CD4-positive, alpha-beta T cell (primary cell): ENCODE measurements at places on chromosomes 5 and 9.
A peak's percentile ranks its signal among the peaks of the same experiment; 100 is the strongest.

DNA sequence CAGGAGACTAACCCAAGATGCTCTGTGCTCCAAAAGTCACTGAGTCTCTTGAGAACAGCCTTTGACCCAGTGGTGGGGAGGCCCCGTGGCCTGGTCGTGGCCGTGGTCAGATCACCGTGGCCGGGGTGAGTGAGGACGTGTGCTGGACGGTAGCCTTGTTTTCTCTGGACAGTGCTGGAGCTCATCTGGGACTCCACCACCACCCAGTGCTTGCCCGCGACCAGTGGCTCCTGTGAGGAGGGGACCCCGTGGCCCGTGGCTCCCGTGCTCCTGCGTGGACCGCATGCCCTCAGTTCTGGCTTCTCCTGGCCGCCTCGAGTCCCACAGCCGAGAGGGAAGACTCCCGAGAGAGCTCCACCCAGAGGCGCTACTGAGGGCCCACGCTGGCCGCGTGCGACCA lies 15.9 kb upstream of the NOTCH1 start:
- no peak for DNase-seq

DNA sequence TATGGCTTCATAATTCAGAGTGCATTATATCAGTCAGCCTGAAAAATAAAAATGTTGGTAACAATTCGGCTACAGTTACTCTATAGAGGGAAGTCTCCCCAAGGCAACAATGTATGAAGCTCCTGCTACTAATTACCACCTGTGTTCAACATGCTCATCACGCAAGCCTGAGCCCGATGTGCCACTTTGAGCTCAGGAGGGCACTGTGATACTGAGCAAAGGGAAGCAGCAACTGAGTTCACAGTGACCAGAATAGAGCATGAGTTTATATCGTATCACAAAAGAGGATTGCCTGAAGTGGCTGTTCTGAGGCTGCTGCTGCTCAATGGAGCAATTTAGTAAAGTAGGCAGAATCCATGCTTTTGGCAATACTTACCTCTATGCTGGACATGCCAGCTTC lies 202.0 kb upstream of the HAPLN1 start:
- DNase-seq, result no peak

DNA sequence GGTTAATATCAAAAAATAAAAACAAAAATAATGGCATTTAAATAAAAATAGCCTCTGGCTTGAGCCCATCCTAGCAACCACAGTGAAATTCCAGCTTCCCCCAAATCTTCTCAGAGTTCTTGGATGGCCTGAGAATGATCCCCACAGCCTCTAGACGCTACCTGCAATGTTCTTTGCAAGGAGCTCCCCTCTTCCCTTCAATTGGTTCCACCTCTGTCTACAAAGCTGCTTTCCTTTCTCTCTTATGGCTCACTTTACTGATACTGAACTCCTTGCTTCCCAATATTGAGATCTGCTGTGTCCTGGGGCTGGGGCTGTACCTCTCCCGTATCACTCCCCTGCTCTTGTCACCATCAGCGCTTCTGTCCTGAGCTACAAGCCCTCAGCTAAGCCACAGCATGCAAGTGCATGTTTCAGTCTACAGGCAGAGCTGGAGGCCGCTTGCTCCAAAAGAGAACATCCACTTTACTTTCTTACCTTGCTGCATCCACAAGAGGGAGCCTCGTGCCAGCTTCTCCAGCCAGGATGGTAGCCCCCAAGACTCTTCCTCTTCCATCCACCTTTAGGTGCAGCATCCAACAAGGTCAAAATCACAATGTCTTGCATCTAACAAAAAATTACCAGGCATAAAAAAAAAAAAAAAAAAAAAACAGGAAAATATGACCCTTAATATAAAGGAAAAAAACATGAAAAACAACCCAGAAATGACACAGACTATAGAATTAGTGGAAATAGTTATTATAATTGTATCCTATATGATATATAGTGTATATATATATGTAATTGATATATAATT lies 57.4 kb upstream of the PRSS3 start:
- no peak for DNase-seq

DNA sequence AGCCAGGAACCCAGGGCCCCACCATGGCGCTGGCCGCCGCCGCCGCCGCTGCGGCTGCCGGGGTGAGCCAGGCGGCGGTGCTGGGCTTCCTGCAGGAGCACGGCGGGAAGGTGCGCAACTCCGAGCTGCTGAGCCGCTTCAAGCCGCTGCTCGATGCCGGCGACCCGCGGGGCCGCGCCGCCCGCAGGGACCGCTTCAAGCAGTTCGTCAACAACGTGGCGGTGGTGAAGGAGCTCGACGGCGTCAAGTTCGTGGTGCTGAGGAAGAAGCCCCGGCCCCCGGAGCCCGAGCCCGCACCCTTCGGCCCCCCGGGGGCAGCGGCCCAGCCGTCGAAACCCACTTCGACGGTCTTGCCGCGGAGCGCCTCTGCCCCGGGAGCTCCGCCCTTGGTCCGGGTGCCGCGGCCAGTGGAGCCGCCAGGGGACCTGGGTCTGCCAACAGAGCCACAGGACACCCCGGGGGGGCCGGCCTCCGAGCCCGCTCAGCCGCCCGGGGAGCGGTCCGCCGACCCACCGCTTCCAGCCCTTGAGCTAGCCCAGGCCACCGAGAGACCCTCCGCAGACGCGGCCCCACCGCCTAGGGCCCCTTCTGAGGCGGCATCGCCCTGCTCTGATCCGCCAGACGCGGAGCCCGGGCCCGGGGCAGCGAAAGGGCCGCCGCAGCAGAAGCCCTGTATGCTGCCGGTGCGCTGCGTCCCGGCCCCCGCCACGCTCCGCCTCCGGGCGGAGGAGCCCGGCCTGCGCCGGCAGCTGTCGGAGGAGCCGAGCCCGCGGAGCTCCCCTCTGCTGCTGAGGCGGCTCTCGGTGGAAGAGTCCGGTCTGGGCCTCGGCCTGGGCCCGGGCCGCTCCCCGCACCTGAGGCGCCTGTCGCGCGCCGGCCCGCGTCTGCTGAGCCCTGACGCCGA lies 749 bp downstream of the SOWAHA start:
- DNase-seq, result no peak

- no peak for DNase-seq
Measured at GRCh38 chr5:124725040-124725434, 21.4 kb downstream of the ZNF608 start.

- DNase-seq, result no peak
Measured at GRCh38 chr9:107358986-107359385, 75.9 kb downstream of the RAD23B start.

GRCh38 chr5:146644831-146645230 lies 128.8 kb upstream of the GPR151 start:
- no peak for DNase-seq

DNA sequence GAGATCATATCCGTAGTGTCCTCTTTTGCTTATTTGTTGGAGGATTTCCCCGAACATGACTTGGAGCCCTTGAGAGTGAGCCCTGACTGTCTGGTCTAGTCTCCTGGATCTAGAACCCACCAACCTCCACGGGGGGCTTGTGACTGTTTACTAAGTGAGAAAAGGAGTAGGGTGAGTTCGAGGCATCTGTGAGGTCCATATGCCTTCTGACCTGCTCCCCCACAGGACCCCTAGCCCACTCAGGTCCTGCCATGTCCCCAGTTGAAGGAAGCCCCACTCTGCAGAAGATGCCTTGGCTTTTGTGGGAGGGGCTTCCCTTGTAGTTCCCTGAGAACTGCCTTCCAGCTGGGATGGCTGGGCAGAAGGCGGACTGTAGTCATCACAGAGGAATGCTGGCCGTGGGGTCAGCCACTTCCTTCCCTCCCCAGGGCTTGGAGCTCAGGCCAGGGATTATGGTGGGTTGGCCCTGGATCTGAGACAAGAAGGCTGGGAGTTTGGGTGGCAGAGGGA lies 7.0 kb upstream of the IRF1 start:
- DNase-seq, result peak; percentile 35

DNA sequence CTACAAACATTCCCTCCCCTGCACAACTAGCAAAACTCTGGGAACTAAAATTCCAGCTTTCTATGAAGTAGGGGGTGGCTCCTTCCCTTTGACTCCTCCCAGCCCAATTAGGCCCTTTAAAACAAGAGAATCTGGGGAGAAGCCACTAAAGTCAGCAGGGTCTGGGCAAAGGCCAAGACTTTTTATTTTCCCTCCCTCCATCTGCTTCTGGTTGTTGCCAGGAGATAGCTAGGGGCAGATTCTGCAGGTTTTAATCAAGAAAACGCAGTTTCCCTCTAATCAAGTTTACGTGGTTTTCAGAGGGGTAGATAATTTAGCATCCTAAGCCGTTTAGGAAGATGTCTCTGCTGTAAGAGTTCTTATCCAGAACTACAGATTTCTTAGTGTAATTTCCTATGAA lies 114.5 kb upstream of the CDH6 start:
- DNase-seq, result no peak

DNA sequence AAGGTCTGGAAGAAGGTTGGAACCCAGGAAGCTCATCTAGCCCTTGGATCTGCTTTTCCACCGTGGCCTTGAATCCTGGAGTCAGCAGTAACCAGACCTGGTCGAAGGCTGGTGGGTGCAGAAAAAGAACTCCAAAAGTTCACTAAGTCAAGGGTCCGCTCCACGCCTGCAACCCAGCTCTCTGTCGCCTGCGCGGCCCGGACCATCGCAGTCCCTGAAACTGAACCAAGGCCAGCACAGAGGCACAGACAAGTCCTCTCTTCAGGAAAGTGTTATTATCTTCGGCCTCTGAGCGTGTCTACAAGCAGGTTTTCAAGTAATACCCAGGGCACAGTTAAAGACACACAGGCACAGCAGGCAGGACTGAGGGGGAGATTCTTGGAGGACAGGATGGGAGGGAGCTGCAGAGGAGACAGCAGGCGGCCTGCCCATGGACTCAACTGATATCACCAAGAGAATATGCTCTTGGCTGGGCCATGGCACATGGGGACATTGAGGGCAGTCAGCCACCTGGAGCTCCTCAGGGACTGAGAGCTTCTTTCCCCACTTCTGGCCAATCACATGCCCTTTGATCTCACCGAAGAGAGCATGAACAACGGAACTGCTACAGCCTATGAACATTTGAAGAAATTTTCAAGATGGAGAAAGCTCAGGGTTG lies 45.8 kb upstream of the SEMA4D start:
- no peak for DNase-seq

- DNase-seq, result no peak
Measured at GRCh38 chr9:16825331-16825725, 45.1 kb downstream of the BNC2 start.

DNA sequence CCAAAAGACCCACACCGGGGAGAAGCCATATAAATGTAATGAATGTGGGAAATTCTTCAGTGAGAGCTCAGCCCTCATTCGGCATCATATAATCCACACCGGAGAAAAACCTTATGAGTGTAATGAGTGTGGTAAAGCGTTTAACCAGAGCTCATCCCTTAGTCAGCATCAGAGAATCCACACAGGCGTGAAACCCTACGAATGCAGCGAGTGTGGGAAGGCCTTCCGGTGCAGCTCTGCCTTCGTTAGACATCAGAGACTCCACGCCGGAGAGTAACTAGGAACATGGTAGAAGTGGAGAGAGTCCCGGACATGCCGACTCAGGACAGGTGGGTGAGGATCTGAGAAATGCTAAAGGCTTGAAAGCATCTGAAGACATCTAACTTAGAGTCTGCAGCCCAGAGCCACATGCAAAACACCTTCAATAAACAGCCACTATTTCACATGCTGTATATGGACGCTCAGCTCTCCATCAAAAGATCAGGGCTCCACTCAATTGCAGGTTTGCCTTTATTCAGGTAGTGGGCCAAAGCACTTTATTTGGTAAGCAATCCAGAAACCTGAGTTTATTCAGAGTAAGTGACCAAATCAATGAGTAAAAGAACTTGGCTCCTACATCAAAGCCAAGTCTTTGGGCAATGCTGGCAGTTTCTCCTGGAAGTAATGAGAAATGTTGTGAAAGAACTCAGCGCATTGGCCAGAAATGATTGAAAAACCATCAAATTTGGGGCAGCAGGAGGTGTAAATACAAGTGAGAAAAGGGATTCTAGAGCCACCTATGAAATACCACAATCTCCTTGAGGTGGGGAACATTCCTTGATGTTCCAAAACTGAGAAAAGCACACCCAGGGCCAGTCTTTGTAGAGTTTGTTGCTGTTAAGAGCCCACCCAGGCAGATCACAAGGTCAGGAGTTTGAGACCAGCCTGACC lies 6.0 kb downstream of the RPL12 start:
- DNase-seq, result no peak

GRCh38 chr9:784202-784601 lies 57.3 kb upstream of the DMRT1 start:
- no peak for DNase-seq

- DNase-seq, result no peak
Measured at GRCh38 chr5:138737494-138738265, 15.5 kb upstream of the CTNNA1 start.
